GM12878 (cell line): ENCODE measurements at places on chromosomes 13 and 19.

DNA sequence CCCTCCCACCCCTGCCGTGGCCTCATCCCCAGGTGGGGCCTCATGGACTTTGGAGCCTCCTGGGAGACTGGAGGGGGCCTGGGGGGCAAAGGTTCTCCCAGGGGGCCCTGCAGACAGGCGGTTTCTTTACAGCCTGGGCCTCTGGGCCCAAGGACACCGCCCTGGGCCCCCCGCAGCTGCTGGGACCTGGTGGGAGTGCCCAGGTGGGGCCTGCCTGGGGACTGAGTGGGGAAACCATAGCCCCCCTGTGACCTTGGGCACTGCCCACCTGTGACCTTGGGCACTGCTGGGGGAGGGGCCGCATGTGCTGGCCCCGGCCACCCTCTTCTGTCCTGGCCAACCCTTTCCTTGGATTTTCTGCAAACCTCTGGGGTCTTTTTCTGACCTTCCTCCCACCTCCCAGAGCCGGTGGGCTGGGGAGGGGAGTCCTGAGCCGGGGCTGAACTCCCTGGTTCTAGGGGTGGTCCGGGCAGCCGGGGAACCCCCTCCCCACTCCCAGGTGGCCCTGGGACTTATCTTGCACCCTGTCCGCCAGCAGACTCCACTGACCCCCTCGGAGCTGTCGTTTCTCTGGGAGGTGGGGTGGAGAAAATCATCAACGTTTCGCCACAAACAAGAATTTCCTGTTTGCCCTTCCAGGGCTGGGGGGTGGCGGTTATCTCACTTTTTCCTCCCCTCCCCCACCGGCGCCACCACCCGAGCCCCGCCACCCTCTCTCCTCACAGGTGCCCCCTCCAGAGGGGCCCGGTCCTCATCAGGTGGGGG is 27.0 kb downstream of the ARID3A start:
- no peak for DNase-seq

DNA sequence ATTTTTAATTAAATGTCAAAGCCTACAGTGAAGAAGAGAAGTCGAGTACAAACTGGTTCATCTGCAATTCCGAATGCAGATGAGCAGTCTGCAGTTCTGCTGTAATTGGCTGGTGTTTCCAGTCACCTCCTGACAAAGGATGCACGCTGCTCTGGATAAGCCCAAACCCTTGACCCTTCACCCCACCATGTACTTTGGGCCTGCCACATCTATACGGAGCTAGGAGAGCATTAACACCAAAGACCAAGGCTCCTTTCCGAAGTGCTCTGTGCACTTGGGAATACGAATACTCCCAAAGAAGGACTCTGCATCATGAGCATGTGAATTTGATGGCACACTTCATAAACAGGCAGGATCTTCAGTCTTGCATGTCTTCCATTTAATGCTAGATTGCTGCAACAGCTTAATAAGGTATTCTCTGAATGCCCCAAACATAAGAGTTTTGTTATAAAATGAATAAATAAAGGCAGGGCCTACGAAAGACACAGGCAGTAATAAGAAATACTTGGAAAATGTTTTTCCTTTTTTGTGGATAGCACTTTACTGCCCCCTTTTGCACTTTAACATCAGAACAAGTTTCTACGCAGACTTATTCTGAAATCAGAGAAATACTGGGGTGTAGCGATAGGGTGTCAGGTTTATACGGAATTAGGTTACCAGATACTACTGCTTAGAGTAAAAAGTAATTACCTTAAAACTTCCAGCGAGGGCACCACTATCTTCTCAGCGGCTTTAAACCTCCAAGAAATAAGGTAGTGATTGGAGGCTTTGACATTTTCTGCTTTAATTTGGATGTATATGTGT is 15.0 kb downstream of the EFNB2 start:
- no peak for DNase-seq

DNA sequence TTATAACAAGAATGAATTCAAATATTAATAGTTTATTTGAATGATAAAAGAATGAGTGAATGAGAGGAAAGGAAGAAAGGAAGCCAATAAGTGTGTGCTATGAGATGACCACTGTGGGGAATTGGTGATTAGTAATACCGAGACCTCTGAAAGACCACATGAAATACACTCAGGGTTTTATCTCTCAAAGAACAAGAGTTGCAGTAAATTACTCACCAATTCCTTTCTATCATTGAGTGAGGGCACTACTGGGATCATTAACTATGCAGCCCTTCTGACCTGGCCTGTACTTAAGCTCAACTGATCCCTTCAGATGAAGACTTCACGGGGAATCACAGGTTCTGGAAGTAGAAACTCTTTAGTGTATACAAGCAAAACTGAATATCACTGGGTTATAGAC is 1636.1 kb downstream of the SLITRK5 start:
- DNase-seq = no peak

- peak; percentile 94 for DNase-seq
These were observed 13.9 kb downstream of the RABAC1 start for GRCh38 chr19:41945135-41945766.

GRCh38 chr13:35917252-35917941 is 213.8 kb downstream of the DCLK1 start:
- no peak for DNase-seq

DNA sequence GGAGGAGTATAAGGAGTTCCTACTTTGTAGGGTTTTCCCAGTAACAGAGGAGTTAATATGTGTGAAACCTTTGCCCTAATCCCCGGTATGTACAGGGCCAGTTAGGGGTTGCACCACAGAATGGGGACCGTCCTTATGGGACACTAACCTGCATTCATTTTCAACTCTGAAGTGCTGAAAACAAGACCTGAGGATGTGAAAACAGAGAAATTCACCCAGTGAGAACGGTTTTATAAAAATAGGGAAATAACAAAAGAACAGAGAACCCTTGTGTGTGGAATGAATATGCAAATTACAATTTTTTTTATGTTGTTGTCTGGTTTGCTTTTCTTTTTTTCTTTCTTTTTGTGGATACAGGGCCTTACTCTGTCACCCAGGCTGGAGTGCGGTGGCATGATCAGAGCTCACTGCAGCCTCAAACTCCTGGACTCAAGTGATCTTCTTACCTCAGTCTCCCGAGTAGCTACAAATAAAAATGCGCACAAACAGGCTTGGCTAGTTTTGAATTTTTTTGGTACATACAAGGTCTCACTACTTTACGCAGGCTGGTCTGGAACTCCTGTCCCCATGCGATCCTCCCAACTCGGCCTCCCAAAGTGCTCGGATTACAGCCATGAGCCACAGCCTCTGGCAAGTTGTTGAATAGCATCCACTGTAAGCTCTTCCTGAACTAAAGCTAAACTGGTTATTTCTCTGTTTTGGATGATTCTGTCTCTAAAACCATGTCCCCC is 10.6 kb downstream of the CLC start:
- DNase-seq = peak; percentile 50

DNA sequence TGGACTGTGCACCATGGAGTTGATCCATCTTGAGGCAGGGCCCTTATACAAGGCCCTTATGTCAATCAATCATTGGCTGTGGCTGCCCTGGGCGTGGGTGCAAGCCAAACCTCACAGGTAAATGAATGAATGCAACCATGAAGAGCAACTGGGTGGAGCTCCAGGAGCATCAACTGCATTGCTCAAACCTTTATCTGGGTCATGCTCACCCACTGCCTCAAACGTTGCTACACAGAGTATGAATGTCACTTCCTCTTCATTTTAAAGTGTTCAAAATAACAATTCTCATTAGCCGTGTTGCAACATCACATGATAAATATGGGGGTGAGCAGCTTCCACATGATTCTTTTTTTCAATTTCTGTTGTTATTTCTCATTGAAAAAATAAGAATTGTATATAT is 6.4 kb upstream of the ZNF333 start:
- no peak for DNase-seq

DNA sequence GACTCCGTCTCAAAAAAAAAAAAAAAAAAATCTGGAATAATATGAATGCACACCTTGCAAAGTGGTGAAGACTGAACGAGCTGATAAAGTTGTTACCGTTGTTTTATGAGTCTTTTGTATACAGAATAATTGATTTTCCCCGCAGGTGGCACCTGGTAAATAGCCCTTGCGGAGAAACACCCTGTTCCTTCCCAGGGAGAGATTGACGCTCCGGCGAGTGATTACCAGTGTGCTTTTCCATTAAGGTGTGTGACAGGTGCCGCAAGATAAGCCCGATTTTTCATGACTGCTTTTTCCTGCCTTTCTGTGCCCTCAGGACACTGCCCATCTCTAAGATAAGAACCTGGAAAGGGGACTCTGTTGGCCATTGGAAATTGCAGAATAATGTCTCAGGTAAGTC is 943 bp downstream of the ZNF302 start:
- DNase-seq = no peak

GRCh38 chr13:114261328-114261965 is 20.0 kb upstream of the UPF3A start:
- no peak for DNase-seq

DNA sequence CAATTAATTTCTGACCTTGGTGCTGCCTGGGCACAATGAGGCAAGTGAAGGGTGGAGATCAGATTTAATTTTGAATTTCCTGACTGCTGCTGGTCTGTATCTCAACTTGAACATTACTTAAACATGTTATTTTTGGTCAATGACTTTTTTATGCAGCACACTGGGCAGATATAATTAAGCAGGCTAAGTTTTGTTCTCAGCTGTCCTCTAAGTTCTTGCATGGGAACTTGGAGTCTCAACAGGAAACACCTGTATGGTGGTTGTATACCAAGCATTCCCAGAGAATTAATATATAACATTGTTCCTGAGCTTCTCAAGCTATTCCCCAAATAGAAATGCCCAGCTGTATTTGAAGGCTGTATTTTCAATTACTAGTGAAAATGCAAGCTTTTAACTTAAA is 113.5 kb upstream of the EDNRB start:
- no peak for DNase-seq

- no peak for DNase-seq
These were observed 111.0 kb upstream of the MCF2L start for GRCh38 chr13:112857914-112858490.

- no peak for DNase-seq
These were observed 444.6 kb upstream of the SGCG start for GRCh38 chr13:22736084-22736767.

GRCh38 chr19:44741258-44741731 is 7.2 kb upstream of the BCL3 start:
- DNase-seq = no peak

DNA sequence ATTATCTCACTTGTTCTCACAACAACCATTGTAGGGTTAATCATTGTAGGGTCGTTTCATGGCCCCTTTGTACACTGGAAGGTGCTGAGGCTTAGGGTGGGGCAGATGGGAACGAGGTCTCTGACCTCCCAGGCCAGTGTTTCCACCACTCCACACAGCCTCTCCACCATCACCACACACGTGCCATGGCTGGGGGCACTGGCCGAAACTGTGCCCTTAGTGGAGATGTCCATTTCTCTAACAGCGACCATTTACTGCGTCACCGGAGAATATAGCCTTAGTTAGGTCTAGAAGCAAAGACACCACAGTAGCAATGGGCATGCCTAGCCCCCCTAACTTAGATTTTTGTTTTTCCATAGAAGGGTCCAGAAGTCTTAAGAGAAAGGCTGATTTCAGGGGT is 36.5 kb downstream of the COL4A1 start:
- DNase-seq = no peak

DNA sequence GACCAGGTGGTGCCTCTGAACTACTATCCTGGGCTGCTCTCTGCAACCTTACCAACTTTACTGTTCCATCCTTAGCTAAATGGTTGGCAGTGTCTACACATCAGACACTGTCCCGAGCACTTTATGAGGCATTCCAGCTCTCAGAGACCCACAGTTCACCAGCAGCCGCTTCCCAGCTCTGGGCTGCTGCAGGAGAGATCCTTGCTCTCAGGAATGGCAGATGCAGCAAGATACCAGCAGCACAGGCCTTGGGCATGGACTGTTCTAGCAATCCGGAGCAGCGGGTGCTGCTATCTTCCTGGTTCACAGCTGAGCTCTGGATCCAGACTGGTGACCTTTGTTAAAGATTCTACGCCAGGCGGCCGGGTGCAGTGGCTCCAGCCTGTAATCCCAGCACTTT is 3.3 kb upstream of the LPAR2 start:
- no peak for DNase-seq

DNA sequence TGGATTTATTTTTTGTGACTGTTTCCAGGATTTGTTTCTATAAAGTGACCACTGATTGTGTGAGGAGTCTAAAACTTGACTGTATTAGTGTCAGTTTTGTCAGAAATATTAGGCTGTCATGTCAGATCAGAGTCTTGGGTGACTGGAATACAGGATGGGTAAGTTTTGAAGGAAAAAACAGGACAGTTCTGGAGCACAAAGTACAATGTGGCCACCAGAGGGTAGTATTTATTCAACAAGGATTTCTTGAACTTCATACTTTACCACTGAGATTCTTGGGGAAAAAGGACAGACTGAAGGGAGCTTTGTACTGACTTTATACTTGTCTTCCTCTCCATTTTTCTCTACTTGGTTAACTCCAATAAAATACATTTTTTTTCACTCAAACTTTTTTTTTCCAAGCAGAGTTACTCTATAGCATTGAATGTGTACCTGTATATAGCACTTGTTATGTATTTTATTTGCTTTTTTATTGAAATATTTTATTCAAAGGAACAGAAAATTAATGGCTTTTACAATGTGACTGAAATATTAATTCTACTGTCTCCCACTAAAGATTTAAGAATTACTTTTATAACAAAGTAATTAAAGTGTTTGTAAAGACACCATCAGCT is 51.1 kb downstream of the LMO7 start:
- DNase-seq = no peak
